Effector CD4-positive, alpha-beta T cell (primary cell): ENCODE measurements at places on chromosomes 13 and 19.

GRCh38 chr13:106619688-106620555 lies 52.0 kb upstream of the ARGLU1 start:
- DNase-seq = no peak

- no peak for DNase-seq
These were observed 4.5 kb upstream of the CADM4 start for GRCh38 chr19:43644181-43644580.

DNA sequence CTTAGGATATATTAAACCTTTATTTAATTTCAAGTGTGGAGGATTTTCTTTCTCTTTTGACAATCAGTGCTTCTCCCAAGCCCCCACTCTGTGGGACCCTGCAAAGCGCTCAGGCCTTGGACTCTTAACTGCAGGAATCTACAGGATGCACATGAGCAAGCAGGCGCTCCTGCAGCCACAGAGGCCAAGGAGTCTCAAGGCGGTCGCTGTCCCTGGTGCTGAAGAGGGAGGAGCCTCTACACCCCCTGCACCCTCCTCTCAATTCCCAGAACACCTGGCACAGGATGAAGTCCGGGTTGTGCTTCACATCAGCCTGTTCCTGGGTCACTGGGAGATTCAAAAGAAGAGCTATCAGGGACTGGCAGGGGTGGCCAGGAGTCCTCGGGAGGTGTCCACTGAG lies 13.5 kb downstream of the OR10H4 start:
- no peak for DNase-seq

DNA sequence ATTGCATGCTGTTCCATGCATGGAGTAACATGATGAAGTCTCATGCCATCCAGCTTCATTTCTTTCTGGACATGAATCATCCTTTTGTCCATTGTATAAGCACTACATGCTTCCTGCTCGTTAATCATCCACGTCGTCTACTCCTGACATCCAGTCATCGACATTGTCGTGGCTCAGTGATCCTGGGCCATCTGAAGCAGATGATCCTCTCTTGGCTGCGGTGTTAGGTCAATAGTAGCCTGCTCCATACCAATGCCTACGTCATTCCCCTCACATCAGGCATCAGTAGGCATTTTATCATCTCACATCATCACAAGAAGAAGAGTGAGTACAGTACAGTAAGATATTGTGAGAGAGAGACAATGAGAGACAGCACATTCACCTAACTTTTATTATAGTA lies 7.9 kb upstream of the MYO16 start:
- DNase-seq = no peak

DNA sequence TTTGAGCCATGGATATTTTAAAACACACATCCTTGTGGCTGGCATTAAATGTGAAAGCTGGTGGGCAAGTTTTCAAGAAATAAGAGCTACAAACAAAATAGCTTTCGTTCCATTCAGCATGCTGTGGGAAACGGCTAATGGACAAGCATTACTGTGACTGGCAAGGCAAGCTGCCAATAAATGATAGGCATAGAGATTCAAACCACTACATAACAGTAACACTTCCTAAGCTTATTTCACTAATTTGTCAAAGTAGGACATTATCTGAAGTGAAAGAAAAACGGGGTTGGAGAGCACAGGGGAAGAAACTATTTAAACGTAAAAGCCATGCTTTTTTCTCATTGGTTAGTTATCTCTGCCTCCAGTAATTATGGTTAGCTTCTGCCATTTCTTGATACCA lies 26.0 kb downstream of the OBI1 start:
- no peak for DNase-seq

DNA sequence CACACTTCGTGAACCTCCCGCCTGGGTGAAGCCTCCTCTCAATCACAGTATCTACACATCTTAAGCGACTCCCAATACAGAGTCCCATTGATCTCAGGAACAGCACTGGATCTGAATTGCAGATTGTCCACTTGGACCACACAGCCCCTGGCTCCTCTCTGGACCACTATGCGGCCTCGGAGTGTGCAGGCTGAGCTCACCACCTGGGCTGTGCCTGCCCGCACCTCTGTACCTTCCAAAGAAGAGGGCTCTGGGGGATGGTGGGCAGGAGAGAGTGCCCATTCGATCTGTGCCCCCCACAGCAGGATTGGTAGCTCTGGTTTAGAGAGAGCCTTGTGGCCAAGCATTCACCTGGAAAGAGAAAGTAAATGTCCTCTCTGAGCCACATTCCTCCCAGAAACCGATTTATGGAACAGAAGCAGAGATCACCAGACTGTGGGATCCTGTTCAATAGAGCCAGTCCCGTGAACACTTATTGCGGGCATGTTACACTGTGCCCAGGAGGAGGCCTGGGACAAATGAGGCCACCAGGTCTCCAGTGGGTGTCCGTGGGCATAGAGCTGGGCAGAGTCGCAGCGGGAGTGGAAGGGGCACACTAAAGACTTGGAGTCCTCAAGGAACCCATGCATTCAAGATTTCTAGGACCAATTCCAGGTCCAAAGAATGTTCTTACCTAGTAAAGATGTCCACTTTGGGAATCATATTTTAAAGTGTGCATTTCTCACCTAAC lies 141.6 kb upstream of the SOX1 start:
- no peak for DNase-seq

DNA sequence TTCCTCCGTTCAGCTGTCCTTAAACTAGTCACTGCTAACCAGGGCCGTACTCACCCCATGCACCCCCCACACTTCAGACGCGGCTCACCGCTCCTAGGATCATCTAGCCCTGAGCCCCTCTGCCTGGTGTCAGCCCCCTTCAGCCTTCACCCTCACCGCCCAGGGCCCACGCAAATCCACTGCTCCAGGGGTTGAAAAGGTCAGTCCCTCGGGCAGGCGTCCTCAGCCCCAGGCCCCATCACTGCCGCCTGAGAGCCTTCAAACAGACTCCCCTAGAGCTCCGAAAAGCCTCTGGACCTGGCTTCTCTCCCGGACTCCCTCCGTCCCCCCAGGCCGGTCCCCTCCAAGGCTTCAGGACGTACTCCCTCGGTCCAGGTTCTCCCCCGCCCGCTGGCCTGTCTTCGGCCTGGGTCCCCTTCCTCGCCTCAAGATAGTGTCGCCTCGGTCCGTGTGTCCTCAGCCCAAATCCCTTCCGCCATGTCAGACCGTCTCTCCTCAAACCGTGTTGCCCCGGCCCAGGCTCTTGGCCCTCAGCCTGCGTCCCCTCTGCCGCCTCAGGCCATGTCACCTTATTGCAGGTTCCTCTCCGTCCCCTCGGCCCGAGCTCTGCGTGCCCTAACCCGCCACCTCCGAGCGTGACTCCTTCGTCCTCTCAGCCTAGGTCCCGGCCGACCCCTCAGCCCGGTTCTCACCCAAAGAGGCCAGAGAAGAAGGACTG lies 553 bp downstream of the NAPA start:
- no peak for DNase-seq

DNA sequence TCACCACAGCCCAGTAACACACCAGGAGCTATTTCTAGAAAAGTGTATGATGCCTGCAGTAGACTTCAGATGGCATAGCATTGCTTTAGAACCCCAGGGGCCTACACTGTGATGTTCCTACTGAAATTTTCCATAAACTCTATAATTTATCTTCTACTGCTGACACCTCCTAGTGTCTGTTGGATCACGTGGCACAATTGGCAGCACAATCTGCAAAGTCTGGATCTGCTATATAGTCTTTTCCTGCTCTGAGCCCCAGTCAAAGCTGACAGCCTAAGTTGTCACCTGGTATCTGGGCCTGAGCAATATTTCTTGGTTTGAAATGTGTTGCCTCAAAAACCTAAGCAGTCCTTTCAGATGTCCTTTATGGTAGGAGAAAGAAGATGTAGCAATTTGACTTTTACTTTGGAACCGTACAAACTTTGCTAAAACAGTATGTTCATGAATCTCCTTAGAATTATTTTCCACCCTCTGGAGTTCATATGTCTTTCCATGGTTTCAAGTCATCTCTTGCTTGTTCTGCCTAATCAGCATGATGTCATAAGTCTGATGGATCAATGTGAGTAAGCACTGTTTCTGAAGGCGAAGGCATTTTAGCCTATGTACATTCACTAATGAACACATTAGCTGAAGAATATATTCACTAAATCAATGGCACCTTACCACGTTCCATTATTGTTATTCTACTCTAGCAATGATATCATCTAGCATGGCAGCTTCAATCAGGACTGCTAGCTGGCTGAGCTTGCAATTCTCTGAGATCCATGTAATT lies 536.5 kb upstream of the NBEA start:
- no peak for DNase-seq

DNA sequence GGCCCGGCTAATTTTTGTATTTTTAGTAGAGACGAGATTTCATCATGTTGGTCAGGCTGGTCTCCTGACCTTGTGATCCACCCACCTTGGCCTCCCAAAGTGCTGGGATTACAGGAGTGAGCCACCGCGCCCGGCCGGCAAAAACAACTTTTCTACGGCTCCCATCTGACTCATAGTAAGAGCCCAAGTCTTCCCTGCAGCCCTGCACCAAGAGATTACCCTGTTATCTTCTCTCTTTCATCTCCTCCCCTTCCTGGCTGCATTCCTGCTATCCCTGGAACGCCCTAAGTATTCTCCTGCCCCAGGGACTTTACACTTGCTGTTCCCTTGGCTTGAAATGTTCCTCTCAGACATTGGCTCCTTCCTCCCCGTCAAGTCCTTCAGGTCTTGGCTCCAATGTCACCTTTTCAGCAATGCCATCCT lies 6.6 kb downstream of the AP2S1 start:
- no peak for DNase-seq

GRCh38 chr13:47545201-47546024 lies 455.7 kb downstream of the SUCLA2 start:
- DNase-seq = no peak

DNA sequence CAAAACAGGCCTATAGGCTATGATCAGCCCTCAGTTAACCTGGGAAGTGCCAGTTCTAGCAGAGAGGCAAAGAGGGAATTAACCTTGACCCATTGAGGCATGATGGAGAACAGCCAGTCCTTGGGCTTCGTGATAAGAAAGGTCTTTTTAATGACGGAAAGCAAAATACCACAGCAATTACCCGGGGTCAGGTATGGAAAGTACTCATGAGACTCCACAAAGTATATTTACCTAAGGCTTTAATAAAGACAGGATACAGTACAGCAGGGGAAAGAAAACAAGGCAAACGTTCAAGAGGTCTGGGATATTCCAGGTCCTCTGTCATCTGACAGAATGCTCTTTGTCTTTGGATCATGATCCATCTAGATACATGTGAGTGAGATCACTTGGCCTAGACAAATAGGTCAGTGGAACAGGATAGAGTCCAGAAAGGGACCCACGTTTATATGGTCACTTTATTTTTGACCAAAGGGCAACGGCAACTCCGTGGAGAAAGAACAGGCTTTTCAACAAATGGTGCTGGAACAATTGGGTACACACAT lies 52.2 kb downstream of the WDFY2 start:
- DNase-seq = no peak

DNA sequence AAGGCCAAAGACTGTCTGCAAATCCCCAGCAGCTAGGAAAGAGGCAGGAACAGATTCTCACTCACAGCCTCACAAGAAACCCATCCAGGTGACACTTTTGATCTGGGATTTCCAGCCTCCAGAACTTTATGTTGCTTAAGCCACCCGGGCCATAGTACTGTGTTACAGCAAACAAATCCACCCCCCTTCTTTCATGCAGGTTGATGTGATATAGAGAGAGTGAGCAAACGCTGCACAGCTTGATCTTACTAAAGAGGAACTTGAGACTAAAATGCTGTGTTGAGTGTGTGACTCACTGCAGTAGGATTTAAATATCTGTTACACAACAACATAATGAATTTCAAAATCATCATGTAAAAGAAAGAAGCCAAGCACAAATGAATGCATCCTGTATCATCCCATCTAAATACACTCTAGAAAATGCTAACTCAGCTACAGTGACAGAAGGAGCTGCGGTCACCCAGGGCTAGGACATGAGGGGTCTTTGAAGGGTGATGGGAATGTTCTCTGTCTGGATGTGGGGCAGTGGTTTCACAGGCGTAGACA lies 32.2 kb downstream of the RCBTB2 start:
- DNase-seq = no peak

DNA sequence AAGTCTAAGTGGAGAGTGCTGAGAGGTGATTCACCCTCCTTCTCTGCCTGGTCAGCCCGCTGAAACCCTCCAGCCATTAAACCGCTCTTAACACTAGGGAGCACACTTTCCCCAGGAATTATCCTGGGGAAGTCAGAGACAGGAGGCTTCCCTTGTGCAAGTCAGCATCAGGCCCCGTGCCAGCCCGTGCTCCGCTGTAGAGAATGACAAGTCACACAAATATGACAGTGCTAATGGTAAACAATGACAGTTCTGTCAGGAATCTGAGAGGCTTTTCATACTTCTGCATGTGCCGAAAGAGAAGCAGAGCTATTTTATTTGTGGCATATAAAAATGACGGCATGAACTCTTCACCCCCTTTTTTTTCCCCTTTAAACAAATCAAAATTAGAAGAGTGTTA lies 816.9 kb upstream of the SLC10A2 start:
- no peak for DNase-seq

- no peak for DNase-seq
These were observed 3.2 kb downstream of the PIAS4 start for GRCh38 chr19:4010808-4011110.

GRCh38 chr13:42266473-42266872 lies 5.5 kb upstream of the AKAP11 start:
- DNase-seq = no peak

GRCh38 chr19:46426506-46427162 lies 2.1 kb downstream of the PNMA8C start:
- no peak for DNase-seq

- no peak for DNase-seq
These were observed 46.8 kb upstream of the URAD start for GRCh38 chr13:28035146-28035782.

DNA sequence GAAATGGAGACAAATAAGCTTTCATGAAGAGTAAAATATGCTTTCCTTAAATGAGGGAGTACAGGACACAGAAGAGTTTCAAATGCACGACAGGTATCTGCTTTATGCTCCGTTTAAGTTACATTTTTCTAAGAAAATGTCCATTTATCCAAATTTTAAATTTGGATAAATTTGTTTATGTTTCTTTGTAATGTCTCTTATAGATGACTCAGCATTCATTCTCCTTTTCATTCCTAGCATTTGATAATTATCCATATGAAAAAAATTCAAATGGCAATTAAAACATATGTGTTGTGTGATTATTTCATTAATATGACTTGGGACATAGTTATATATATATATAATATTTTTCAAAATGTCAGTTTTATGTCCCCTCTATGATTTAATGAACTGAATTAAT lies 1449.3 kb downstream of the SLITRK1 start:
- DNase-seq = no peak

GRCh38 chr13:21230516-21230915 lies 54.1 kb downstream of the MRPL57 start:
- no peak for DNase-seq

GRCh38 chr13:100203696-100204367 lies 114.9 kb downstream of the PCCA start:
- DNase-seq = no peak

- DNase-seq = no peak
These were observed 487.1 kb downstream of the EFNB2 start for GRCh38 chr13:106048386-106048785.

DNA sequence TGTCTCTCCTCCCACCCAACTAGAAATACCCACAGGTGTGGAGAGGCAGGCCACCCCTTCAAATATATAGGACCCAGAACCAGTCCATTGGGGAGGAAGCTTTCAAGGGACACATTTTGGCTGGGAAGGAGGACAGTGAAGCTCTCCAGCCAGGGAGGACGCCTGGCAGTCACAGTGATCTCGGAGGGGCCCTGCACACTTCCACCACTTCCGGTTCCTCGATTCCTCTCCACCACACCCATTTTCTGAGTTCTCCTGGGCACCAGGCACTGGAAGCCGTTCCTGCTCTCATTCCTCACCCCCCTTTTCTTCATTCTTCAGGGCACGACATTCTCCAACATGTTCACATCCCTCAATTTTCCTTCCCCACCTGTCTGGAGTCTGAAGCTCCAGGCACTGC lies 30.4 kb upstream of the CEACAM21 start:
- no peak for DNase-seq
